Adrenal gland (tissue), 19 donors: ENCODE measurements at places on chromosomes 1 and 21. TPM values are rescaled to one million over a fixed set of nuclear protein-coding genes. Genes with fewer than 3 reads are reported as not detected.

GRCh38 chr1:184536246-184536985 is 149.6 kb downstream of the C1orf21 start:
- peak; percentile 69 for DNase-seq

COL16A1 gene
- 16.9 TPM for total RNA-seq

GRCh38 chr1:154595621-154596020 is 12.4 kb downstream of the ADAR start:
- no peak for DNase-seq

- DNase-seq: no peak
Observed at GRCh38 chr1:94026619-94027380, 94.1 kb downstream of the ABCA4 start.

CD84 gene
- 12.3 TPM for total RNA-seq

FCGR2B gene
- total RNA-seq: 19.6 TPM

DNA sequence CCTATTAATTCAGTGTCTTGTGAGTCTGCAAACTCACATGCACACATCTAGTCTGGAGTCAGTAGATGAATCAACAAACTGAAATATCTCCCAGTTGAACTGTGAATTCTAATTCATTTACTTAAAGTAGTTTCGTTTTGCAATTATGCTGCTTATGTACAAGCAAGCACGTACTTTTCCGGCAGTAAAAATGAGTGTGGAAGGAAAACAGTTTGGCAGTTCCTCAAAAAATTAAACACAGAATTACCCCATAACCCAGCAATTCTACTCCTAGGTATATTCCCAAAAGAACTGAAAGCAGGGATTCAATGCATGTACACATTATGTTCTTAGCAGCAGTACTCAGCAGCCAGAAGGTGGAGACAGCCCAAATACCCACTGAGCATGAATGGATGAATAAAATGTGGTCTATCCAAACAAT is 49.3 kb downstream of the GNB1 start:
- no peak for DNase-seq

GRCh38 chr1:82704966-82705365 is 904.2 kb downstream of the ADGRL2 start:
- no peak for DNase-seq

- DNase-seq: no peak
Observed at GRCh38 chr1:181386951-181387350, 96.4 kb upstream of the CACNA1E start.

DNA sequence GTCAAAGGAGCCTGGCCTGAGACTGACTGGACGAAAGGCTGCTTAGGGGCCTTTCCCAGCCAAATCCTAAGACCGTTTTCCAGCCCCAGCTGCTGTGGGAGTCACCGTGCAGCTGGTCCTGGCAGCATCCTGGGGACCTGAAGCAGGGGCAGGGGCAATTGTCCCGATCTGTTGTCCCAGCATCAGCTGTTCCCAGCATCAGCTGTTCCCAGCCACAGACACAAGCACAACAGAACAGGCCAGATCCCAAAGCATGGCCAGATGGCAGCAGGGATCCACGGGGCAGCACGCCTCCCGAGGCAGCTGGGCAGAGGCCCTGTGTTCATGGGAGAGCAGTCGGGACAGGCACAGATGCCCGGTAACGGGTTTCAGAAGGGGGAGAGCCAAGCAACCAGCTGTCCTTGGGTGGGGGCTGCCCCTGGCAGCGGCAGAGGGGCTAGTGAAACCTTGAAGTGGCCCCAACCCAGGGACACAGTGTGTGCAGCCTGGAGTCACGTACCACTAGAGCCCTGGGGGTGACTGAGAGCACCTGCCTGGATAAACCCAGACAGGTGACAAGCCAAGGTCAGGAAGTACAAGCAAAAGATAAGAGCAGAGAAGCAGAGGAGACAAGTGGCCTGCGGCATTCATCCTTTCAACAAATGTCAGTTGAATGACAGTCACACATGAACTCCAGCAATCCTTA is 13.3 kb downstream of the CELA2B start:
- no peak for DNase-seq

GRCh38 chr1:192936313-192937018 is 122.7 kb downstream of the UCHL5 start:
- no peak for DNase-seq
